Effector CD8-positive, alpha-beta T cell (primary cell): ENCODE measurements at places on chromosomes 6 and 20.

- DNase-seq, result no peak
Observed at GRCh38 chr20:49412953-49413352, 69.5 kb downstream of the KCNB1 start.

- no peak for DNase-seq
Observed at GRCh38 chr6:81751388-81752083, 945 bp downstream of the TENT5A start.

DNA sequence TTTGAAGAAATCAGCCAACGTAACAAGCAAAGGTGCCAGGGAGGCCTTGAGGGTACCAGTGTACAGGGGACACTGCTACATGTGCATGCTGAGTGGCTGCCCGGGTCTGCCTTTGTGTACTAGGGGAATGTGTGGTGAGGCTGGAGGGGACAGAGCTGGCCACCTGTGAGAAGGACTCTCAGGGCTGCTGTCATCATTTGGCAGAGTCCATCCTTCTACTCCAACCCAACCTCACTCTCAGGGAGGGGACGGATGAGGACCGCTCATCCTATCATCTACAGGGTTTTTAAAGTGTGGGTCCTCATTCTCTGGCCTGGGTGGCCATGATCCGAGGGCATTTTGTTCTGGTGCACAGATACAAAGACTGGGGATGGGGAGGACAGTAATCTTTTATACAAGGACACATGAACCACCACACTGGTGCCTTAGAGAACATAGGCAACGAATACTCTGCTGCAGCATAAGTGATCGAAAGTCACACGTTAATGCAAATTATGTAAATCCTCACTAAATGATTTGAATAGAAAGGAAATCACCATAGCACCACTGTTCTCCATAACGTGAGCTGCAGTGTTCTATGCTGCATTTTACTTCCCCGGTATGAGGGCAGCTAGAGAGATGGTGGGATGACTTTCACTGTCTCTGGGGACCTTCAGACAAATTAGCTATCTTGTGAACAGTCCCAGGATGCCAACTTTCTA is 181.4 kb downstream of the GMPR start:
- no peak for DNase-seq

GRCh38 chr6:81465859-81466258 is 286.6 kb downstream of the TENT5A start:
- DNase-seq, result no peak

GRCh38 chr6:169646906-169647567 is 54.8 kb downstream of the WDR27 start:
- DNase-seq, result no peak

GRCh38 chr6:33298773-33299236 is at the start of gene RGL2:
Gene RGL2 (minus strand): TSS chr6:33298942. CDS start chr6:33298610, 332 bp downstream.
- peak; percentile 49 for DNase-seq

- DNase-seq, result no peak
Observed at GRCh38 chr6:112432853-112433252, 85.7 kb downstream of the RFPL4B start.

DNA sequence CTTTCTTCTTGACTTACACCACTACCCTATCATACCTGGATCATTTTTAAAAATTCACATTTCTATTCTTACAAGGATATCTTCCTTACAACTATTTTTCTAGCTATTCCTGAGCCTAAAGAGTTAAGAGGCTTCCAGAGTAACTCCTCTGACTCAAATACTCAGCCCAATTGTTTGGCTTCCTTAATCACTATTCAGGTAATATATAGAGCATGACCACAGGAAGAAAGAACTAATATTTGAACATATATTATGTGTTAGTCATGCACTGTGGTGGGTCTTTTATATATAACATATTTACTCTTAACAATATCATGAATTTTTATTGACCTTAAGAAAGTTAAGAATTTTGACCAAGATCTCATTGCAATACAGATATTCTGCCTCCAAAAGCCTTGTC is 42.0 kb upstream of the ID4 start:
- no peak for DNase-seq

- DNase-seq, result peak; percentile 6
Observed at GRCh38 chr6:135162678-135163439, 18.2 kb upstream of the MYB start.

GRCh38 chr6:13038741-13039190 is 289.6 kb downstream of the TBC1D7 start:
- DNase-seq, result no peak

DNA sequence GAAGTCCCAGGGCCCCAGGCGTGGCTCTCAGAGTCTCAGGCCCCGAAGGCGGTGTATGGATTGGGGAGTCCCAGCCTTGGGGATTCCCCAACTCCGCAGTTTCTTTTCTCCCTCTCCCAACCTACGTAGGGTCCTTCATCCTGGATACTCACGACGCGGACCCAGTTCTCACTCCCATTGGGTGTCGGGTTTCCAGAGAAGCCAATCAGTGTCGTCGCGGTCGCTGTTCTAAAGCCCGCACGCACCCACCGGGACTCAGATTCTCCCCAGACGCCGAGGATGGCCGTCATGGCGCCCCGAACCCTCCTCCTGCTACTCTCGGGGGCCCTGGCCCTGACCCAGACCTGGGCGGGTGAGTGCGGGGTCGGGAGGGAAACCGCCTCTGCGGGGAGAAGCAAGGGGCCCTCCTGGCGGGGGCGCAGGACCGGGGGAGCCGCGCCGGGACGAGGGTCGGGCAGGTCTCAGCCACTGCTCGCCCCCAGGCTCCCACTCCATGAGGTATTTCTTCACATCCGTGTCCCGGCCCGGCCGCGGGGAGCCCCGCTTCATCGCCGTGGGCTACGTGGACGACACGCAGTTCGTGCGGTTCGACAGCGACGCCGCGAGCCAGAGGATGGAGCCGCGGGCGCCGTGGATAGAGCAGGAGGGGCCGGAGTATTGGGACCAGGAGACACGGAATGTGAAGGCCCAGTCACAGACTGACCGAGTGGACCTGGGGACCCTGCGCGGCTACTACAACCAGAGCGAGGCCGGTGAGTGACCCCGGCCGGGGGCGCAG is at the start of gene HLA-A:
Gene HLA-A, plus strand, starts transcription at position 258 of the 778 bp plus-strand sequence. Its CDS starts 22 bp downstream, at position 280.
- DNase-seq, result peak; percentile 93

GRCh38 chr6:4299476-4299875 is 164.1 kb upstream of the ECI2 start:
- DNase-seq, result no peak

GRCh38 chr20:53174454-53174853 is 202.3 kb downstream of the TSHZ2 start:
- DNase-seq, result no peak

- peak; percentile 56 for DNase-seq
Observed at GRCh38 chr20:32484958-32485769, 100.0 kb downstream of the NOL4L start.

DNA sequence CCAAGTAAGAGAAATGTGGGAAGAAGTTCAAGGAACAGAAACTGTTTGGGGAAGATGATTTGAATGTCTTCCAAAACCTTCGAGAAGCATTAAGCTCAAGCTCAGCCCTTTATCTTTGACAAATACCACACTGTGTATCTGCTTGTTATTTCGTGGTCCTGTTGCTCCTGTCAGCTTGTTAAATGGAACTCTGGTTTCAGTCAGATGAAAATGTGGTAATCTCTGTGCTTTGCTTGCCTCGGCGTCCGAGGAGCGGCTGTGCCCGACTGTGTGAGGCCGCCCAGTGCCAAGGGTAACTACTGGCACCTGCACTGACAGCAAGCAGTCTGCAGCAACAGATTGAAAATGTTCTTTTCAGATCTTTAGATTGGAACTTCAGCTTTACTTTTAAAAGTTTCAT is 577.9 kb upstream of the FLRT3 start:
- DNase-seq, result no peak

DNA sequence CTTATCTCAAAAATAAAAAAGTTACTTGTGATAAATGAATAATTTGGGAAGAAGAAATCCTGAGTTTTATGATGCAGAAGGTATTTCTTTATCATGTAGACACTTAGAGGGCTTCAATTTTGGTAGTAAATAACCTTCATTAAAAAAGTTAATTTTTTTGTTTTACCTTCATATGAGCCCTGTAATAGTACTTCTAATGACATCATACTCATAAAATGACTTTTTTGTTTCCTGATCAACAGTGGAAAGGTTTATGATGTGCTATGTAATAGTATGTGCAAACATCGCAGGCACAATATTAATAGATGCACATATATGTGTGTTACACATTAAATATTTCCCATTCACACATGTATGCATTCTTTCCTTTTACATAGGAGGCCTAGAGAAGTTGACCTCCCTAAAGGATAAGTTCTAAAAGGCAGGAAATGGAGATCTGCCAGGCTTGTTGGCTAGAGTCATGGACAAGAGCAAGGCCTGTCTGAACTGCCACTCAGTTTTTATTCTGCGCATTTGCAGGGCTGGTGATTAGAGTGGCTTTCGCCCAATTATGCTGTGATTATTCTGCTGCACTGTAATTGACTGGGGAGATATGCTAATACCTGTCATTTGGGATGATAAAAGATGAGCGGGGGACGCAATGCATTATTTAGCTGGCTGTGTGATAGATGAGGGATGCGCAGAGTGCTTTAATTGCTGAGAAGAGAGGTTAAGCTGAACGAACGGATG is 272.6 kb downstream of the TMEM242 start:
- no peak for DNase-seq

DNA sequence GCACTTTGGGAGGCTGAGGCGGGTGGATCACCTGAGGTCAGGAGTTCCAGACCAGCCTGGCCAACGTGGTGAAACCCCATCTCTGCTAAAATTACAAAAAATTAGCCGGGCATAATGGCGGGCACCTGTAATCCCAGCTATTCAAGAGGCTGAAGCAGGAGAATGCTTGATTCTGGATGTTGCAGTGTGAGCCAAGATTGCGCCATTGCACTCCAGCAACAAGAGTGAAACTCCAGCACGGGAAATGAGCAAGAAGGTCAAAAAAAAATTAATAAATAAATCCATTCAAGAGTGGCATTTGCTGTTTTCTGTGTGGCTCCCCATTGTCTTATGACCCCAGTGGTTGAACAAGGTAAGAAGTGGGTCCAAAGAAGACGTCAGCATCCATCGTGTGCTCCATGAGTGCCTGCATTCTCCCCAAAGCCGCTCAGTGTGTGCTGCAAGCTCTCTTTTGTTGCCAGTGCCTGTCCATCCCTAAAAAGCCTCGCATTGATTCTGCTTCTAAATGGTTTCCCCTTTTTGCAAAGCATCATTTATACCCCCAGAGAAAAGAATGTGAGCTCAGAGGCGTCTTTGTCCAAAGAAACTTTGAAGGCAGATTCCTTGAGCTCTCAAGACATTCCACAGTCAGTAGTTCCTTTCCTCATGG is 38.8 kb upstream of the MAP3K4 start:
- no peak for DNase-seq

DNA sequence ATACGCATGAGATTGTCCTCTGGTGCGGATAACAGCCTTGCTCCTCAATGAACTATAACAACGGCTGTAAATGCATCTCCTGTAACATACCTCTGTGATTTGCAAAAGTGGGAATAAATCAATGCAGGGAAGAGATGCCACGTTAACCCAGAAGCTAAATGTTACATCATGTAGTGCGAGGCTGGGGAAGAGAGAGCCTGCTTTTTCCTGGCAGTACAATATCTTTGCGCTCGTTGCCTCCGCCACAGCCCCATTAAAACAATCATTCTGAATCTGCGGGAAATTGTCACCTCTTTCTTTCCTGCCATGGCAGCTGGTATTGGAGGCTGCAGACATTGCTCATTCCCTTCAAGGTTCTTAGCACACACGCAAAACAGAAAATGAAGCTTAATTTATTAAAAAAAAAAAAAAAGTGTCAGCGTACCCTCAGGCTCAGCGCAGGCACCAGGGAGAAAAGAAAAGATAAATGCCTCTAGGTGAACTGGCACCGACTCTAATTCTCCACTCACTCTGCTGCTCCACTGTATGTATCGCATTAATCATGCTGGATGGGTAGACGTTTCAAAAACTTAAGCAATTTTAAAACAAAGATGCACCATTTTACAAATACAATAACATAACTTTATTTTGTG is 70.2 kb upstream of the TFB1M start:
- no peak for DNase-seq

DNA sequence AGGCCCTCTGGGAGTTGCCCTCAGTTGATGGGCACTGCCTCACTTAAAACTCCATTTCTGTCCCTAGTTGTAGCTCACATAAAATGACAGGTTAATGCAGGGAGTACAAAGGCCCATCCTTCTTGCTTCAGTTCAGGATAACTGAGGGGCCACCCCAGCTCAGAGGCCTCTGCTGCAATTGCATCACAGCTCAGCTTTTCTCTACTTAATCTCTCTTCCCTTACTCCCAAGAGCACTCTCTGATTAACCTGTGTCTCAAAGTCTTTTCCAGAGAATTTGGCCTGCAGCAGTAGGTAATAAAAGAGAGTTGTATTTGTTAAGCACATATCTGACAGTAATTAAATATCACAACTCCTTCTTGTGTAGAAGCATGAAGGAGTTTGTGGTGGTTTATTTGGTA is 40.9 kb upstream of the FLRT3 start:
- no peak for DNase-seq

DNA sequence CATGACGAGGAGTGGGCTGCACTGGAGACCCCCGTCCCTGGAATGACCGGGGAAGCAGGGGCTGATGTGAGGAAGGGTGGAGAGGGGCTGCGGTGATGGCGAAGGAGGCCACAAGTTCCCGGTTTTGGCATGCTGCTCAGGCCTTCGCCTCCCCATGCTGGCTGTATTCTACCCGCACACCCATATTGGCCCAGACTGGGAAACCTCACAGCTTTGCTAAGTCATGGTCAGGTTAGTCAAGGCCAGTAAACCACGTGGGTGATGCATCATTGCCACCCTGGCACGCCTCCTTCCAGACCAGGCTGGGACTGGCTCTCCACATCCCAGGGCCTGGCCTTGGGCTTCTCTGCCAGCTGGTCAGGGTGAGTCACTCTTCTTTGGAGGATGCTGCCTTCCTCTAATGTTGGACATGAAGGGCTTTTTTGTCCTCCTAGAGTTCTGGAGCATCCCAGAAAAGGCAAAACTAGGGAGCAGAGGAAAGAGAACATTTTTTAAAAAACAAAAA is 53.8 kb downstream of the PCNA start:
- no peak for DNase-seq

GRCh38 chr6:105733556-105734162 is 330.8 kb upstream of the PREP start:
- no peak for DNase-seq

DNA sequence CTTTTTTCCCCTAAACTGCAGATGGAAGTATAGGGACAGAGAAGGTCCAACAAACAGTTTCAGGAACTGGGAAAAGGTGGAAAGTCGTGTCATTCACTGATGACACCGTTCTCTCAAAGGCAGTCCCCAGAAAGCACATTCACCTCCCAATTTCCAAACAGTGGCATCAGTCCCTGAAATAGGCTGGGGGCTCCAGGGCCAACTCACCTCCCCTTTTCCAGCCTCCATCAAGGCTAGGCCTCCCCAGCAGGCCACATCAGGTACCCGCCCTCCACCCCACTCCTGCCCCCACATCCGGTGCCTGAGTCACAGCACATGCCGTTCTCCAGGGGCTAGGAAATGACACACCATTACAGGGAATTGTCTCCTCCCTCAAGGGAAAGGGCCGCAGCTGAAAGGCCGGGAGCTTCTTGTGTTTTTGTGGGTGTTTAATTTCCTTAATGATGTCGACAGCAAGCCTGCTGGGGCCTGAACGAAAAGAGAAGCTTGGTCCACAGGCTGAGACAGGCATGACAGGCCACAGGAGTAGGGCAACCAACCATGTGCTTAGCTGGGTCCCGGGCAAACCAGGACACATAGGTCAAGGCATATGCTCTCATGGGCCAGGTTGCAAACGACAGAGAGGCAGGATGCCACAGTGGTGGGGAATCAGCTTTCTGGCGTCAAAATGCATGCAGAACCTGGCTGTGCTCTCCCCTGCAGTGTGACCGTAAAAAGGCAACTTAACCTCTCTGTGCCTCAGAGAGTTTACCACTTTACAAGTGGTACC is 39.2 kb downstream of the ZMYND8 start:
- no peak for DNase-seq
